Left lobe of liver (tissue), 2 donors: ENCODE measurements at places on chromosomes 1 and 21. TPM values are rescaled to one million over a fixed set of nuclear protein-coding genes. Genes with fewer than 3 reads are reported as not detected.
A peak's percentile ranks its signal among the peaks of the same experiment; 100 is the strongest.

- no peak for DNase-seq
These were observed 115.9 kb downstream of the NTMT2 start for GRCh38 chr1:170261669-170262068.

DNA sequence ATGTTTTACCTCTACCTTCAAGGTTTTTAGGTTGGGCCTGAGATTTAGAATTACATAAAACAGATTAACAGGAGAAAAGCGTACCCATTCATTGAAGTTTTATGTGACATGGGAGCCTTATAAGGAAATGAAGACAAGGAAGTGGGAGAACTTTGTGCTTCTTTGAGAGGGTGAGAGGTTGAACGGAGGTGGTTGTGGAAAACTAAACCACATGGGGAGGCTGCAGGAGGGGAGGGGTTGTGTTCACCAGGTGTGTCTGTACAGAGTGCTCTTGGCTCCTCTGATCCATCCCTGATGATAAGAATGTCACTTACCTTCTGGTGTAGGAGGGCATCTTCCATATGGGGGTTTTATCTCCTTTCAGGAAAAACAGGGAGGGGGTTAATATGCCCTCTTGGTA, 2.7 kb downstream of the SLX9 start:
- DNase-seq: no peak

DNA sequence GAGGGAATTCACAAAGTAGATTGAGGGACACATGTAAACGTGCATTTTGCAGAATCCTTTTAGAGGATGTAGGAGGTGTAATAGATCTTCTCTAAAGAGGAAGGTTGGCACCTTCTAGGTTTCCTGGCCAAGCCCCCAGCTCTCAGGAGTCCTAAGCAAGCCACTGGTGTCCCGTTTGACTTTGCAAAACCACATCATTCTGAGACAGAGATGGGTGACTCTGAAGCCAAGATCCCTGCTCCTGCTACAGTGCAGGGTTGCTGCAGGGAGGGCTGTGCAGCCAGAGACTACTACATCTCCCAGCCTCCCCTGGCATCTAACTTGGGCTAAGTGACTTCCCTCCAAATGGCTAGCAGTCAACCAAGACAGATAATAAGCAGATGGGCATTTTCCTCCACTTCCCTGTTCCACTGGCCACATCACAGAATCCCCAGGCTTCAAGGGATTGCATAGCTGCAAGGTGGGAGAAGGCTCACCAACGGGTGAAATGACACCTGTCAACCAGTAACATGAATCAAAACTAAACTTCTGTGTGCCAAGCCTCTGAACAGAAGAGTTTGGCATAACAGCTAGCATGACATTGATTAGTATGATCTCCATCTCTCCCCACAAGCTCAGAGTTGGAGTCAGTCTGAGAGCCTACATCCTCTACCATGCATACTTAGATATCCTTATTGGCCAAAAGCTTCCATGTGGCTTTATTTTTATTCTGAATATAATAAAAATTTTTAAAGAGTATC, 129.6 kb upstream of the COA6 start:
- no peak for DNase-seq

CDKN2C gene
- 2.2 TPM for total RNA-seq

- DNase-seq: no peak
These were observed 10.6 kb upstream of the PARS2 start for GRCh38 chr1:54774820-54775498.

- peak; percentile 85 for DNase-seq
These were observed 20.9 kb downstream of the COA7 start for GRCh38 chr1:52677076-52677806.

LRRIQ3 gene
- 0.30 TPM for total RNA-seq

- no peak for DNase-seq
These were observed 40.1 kb upstream of the RD3 start for GRCh38 chr1:211532088-211532444.

DNA sequence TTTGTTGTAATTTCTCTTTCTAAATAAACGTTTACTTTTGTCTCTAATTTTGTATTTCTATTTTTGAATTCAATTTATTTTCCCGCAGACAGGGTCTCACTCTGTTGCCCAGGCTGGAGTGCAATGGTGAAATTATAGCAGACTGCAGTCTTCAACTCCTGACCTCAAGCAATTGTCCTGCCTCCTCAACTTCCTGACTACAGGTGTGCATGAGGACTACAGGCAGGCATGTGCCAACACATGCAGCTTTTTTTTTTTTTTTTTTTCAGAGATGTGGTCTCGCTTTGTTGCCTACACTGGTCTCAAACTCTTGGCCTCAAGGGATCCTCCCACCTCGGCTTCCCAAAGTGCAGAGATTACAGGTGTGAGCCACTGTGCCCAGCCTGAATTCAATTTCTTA, 36.7 kb upstream of the IL20 start:
- no peak for DNase-seq

DNA sequence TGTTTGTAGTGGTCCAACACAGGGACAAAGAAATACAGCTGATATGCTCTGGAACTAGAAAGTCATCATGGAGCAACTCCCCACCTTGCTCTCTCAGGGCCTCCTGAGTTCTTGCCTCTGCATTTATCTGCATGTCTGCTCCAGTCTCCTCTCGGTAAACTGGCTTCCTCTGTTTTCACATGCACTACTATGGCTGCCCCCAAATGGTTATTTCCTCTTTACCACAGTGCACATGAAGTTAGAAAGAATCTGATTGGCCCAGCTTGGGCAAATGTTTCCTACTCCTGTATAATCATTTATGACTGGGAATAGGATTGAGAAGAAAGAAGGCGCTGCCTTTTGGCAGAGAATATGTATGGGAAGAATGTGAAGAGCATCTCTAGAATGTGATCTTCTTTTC, 16.5 kb upstream of the PSMB2 start:
- DNase-seq: no peak

DNA sequence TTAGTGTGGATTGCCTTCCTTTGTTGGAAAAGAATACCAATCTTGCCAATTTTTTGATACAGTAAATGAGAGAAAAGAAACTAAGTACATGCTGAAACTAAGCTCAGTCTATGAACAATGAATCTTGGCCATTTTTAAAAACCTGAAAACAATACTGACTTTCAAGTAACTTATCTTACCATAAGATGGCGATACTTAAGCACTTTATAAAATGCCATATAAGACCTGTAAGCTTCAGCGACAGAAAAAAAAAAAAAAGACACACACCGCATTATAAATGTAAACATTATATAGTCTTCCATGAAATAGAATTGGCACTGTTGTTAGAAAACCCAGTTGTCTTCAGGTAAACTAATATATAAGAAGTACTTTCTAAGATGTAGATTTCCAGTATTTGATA, 3.0 kb downstream of the OLFM3 start:
- no peak for DNase-seq

- no peak for DNase-seq
These were observed 68.4 kb upstream of the IPO9 start for GRCh38 chr1:201760516-201760915.

DNA sequence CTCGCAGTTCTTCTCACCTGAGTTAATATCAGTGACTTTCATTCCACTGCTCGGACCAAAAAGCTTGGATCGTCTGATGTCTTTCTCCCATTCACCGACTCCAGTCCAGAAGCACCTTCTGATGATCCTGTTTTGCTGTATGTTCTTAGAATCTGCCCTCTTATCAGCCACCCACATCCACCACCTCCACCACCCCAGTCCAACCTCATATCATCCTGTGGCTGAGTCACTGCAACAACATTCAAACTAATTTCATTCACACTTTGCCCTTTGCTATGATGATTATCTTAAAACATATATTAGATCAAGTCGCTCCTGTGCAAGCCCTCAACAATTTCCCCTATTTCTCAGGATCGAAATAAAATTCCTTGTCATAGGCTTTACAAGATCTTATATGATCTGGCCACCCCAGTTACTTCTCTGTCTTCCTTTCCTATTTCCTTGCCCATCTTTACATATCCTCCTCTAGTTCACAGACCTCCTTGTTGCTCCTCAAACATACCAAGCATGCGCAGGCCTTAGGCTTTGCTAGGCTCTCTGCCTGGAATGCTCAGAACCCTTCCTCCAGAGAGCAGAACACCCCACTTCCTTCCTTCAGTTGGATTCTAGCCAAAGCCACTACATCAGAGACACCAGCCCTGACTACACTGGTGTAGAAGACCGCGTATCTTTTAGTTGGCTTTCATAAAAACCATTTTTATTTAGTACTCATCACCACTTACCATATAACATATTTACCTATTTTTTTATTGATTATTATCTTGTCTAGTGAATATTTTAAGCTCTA, 335.7 kb upstream of the GREM2 start:
- no peak for DNase-seq

DNA sequence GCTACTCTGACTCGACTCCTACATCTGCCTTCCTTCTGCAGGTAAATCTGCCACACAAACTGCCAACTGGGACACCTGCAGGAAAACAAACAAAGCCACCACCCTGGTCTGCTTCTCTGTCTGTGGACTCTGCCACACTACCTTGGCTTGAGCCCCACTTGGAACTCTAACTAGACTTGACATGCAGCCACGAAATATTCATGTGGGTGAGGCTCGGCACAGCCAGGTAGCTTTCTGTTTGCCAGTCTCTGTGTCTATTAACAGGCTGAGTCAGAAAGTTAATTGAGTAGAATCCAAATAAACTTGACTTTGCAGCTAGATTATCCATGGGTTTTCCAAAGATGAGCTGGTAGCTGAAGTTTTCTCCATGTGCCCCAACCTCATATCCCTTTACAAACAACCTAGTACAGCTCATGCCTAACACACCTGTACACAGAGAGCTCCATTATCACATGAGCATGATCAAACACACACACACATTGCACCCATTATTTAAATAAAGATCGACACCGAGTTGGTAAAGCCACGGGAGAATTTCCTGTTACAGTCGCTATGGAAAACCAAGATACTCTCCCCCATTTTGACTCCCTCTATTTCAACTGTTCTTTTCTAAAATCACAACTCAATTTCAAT, 808 bp downstream of the C1orf116 start:
- peak; percentile 92 for DNase-seq

DNA sequence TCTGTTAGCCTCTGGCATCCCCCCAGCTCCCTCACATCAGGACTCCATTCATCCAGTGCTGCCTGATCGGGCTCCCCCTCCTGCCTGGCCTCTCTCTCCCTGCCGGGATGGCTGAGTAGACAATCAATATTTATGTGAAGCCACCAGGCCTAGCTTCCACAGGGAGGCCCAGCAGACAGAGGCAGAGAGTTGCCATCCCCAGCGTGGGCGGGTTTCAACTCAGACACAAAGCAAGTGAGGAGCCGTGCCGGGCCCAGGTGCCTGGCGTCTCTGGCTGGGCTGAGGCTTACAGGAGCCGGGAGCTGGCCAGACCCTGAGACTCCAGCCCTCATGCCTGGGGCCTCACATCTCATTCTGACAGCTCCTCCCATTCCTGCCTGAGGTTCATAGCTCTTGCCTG, 34.5 kb upstream of the ATP2B4 start:
- DNase-seq: no peak

DNA sequence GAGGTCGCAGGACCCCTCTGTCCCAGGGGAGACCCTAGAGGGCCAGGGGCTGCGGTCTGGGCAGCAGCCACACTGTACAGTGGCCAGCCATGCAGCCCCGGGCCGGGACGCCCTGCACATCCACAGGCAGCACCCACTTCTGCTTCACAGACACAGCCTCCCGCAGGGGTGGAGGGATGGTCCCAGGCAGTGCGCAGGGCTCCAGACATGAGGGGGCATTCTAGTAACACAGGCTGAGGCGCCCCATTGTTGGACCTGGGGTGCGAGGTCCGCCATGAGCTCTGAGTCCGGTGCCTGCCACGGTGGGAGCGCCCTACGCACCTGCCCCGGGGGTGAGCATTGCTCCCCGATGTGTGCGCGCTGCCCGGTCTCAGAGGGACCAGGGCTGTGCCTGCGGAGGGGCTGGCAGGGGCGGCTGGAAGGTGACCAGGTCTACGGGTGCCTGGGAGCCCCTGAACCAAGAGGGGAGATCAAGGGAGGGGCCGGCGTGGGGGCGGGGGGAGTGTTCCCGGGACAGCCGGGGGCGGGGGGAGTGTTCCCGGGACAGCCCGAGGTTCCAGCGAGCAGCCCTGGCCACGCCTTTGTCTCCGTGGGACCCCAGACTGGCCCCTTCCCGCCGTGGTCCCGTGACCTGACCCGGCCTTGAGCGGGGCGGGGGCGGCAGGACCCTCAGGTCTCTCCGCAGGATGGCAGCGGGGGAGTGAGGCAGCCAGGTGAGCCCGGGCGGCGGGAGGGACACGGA, 4.5 kb downstream of the MMEL1 start:
- DNase-seq: no peak

SLC45A3 gene
- 21.2 TPM for total RNA-seq

PKLR gene
- total RNA-seq: 109 TPM

- no peak for DNase-seq
These were observed 99.5 kb upstream of the BACE2 start for GRCh38 chr21:41068496-41068895.

DNA sequence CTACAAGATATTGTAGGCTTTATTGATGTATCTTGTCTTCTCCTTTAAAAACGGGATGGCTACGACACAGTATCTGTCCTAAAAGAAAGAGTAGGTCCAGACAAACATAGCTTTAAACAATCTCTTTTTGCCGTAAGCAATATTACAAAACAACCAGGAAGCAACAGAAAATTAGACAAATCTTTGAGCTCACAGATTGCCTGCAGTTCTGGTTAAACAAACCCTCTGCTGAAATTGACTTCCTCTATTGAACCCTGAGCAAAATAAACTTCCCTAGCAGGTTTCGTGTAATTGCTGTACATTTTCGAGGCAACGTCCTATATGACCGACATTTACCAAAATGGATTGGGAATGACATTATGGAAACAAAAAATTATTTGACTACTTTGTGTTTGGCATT, 50.6 kb downstream of the CHML start:
- no peak for DNase-seq

GRCh38 chr1:206685769-206686477, 1.2 kb downstream of the MAPKAPK2 start:
- peak; percentile 62 for DNase-seq
